ENCODE measurements at places on chromosomes 7 and 10.

DNA sequence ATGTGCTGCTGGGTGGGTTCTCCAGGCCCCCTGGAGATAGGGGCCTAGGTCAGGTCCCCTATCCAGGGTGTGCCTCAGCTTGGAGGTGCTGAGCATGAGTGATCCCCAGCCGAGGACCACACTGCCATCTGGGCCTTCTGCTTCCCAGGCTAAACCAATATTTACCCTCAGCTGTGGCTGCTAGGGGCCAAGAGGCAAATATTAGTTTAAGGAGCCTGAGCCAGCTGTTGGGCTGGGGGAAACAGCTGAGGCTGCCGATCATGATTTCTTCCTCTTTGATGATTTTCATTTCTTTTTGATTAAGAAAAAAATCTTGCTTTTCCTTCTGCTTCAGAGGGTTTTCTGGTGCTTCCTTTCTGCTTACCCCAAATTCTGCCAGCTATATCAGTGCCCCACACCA, 83.4 kb downstream of the NEURL1 start:
- DNase-seq: no peak

- no peak for DNase-seq
These were observed 19.1 kb upstream of the PCGF5 start for GRCh38 chr10:91201213-91201996.

- DNase-seq: peak; percentile 8
These were observed 391.4 kb upstream of the ETV1 start for GRCh38 chr7:14380881-14381280.

DNA sequence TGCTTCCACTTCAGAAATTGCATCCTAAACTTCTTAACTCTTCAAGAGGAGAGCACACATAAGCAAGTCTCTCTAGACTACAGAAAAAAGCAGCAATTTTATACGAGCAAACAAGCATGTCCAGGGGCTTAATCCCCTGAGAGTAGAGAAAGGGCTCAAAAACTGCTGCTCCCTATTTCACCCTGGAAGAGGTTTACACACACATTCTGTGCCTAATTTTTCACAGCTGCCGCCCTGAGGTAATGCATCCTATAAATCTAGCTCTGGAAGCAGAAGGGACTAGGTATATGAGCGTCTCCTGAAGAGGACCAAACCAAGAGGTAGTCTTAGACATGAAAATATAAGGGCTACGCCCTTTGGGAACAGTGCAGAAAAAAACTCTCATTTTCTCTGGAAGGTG, 73.1 kb downstream of the CRPPA start:
- DNase-seq: no peak

DNA sequence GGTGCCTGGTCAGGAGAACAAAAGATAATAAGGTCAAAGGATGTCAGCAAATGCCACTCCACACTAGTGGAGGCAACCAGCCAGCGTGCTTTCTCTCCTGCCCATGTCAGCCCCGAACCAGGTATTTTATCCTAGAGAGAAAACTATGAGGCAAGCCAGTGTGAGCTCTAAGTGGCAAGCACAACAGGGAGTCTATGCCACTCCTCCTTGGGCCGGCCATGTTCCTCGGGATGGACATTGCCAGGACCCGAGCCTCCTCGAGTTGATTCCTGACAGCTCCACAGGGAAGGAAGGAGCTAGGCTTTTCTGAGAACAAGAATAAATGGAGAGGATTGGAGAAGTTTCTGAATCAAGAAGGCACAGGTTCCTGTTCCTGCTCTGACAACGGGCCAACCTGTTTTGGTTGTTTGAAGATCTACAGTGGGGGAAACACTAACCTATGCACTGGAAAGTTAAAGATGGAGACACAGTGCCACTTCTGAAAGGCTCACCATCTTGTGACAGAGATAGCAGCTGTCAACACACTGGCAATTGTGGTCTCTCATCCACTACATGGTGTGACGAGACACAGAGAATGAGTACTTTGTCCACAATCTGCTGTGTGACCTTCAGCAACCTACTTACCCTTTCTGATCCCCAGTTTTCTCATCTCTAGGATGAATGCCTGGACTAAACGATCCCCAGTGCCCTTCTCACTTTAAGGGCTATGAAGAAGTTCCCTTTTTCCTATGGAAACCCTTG, 28.8 kb downstream of the ABLIM1 start:
- no peak for DNase-seq
